ENCODE measurements at places on chromosomes 7 and 10. TPM values are rescaled to one million over a fixed set of nuclear protein-coding genes. Genes with fewer than 3 reads are reported as not detected.

The ABCC2 gene
- 1.7 TPM for total RNA-seq

The CLRN3 gene
- not detected for total RNA-seq

The STAG3 gene
- total RNA-seq, result 16.1 TPM

The THAP5 gene
- total RNA-seq, result 27.9 TPM

The TMEM236 gene
- 0.05 TPM for total RNA-seq

Measured in activated naive CD4-positive, alpha-beta T cell treated with anti-CD3 and anti-CD28 coated beads, Interleukin-2, amount 10 ng/mL, durations not matched to agents 5 hours and 36 hours (primary cell).